Left lung (tissue), 14 donors: ENCODE measurements at places on chromosomes 4 and X. TPM values are rescaled to one million over a fixed set of nuclear protein-coding genes. Genes with fewer than 3 reads are reported as not detected.

DNA sequence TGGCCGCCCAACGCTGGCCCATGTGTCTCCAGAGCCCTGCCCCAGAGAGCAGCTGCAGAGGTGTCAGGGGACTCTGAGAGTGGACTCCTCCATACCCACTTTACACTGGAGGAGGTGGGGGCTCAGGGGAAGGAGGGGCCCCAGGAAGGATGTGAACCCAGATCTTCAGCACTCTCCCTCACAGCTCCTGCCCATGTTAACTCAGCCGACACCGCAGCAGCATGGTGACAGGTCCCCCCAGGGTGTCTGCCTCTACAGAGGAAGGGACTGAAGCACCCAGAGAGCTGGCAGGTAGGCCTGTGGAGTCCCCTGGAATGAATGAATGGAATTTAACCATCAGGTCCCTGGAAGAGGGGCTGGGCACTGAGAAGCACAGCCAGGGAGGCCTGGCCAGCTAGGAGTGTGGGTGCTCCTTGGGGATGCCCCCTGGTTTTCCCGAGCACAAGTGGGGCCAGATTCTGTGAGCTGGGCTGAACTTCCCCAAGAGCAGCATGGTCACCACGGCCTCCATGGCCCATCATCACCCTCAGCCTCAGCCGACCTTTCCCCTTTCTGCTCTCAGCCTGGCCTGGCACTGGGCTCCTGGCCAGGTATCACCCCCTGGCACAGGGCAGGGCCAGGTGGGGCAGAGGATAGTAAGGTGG, 21.9 kb downstream of the SH3BP2 start:
- H3K4me1 ChIP-seq: peaks cover 19% of the 10 kb centered on the region
- H3K36me3 ChIP-seq: no peaks in the 10 kb centered on the region
- H3K4me3 ChIP-seq: no peak overlapping the region
- H3K27me3 ChIP-seq: no peaks in the 10 kb centered on the region

- no peak overlapping the region for H3K27ac ChIP-seq
- H3K36me3 ChIP-seq: peaks cover 18% of the 10 kb centered on the region
These were observed 80.9 kb downstream of the FAM114A1 start for GRCh38 chr4:38948551-38948950.

DNA sequence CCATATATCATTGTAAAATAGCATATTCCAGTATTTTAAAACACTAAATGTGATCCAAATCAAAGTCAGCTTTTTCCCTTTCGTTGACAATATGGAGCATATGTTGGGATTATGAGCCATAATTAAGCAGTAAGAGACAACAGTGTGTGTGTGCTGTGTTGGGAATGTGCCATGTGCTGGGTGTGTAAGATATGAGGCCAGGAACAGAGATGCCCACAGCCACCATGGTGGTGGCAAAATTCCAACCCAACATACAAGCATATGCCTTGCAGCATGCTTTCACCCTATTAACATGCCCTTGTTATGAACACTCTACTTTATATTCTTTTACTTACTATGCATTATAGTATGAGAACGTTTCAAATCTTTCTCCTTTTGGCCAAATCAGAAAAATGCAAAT, 1560.4 kb upstream of the TENM3 start:
- no peak overlapping the region for H3K27ac ChIP-seq
- DNase-seq: no peak
- no peaks in the 10 kb centered on the region for H3K4me1 ChIP-seq
- no peak overlapping the region for H3K4me3 ChIP-seq
- H3K27me3 ChIP-seq: no peaks in the 10 kb centered on the region

- H3K27ac ChIP-seq: no peak overlapping the region
- no peak overlapping the region for H3K4me3 ChIP-seq
- no peaks in the 10 kb centered on the region for H3K27me3 ChIP-seq
- peaks cover 24% of the 10 kb centered on the region for H3K4me1 ChIP-seq
- no peak for DNase-seq
These were observed 10.2 kb downstream of the GASK1B start for GRCh38 chr4:158162631-158163030.

- H3K36me3 ChIP-seq: no peaks in the 10 kb centered on the region
- no peaks in the 10 kb centered on the region for H3K4me1 ChIP-seq
- no peak for DNase-seq
- no peak overlapping the region for H3K4me3 ChIP-seq
These were observed 389.9 kb upstream of the ANXA10 start for GRCh38 chr4:167702391-167702790.

DNA sequence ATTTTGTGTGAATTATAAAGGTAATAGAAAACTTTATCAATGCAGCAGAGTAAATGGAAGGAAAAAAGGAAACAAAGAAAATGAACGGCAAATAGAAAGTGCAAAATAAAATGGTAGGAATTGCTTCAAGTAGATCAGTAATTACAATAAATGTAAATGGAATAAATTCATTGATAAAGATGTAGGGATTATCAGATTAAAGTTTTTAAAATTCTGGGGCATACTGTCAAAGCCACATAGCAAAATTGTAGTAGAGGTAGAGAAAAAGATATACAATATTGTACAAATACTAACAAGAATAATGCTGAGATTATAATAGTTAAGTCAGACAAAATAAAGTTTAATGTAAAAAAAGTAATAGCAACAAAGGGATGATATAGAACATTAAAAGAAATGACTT, 94.7 kb downstream of the SMIM20 start:
- H3K4me3 ChIP-seq: no peak overlapping the region
- no peak overlapping the region for H3K27ac ChIP-seq
- no peak for DNase-seq
- H3K4me1 ChIP-seq: no peaks in the 10 kb centered on the region
- no peaks in the 10 kb centered on the region for H3K27me3 ChIP-seq
- H3K36me3 ChIP-seq: no peaks in the 10 kb centered on the region

DNA sequence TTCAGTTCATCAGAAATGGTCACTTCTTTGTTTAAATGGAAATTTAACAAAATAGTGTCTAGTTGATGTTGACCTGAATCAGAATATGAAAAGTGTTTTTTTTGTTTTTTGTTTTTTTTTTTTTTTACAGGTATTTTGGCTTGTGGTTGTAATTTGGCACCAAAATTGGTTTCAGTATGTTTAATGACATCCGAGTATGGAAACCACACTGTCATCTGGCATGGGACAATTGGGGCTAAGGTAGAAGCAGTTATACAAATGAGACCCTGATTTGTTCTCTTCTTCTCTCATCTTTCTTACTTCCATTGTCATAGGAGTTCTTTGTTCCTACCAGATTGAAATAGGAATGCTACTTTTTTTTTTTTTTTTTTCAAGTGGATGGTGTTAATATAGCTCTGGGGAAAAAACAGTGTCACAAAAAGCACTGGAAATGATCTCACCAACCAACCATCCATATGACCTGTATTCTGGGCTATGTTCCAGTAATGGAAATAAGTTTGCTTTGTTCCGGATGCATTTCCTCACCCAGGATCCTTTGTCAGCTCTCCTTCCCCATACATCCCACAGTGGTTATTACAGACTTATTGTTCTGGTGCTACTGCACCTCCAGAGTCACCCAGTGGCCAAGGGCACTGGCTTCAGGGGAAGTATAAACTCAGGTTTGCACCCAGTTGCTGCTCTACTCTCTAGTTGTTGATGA, 95.8 kb downstream of the ATXN3L start:
- no peak overlapping the region for H3K4me3 ChIP-seq
- peaks cover 4% of the 10 kb centered on the region for H3K27me3 ChIP-seq
- no peak for DNase-seq
- no peaks in the 10 kb centered on the region for H3K4me1 ChIP-seq

DNA sequence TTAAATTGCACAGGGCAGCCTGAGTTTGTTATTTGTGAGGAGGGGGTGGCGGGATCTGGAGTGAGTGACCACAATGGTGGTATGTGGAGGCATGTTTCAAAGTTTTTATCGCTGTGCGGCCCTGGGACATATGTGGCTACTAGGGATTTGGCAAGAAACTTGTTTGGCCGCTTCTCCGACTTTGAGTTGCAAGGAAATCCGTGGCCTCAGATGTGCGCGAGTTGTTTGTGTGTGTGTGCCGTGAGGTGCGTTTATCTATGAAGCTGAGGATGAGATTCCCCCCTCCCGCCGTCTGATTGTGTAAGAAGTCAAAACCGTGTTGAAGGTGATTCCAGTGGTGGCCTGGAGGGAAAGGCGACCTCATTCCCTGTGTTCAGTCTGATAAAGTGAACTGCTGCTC, 1.4 kb downstream of the JADE3 start:
- H3K4me3 ChIP-seq: peak overlapping the region; percentile 57
- peak; percentile 23 for DNase-seq
- H3K27me3 ChIP-seq: no peaks in the 10 kb centered on the region
- H3K36me3 ChIP-seq: no peaks in the 10 kb centered on the region

GRCh38 chr4:51895816-51896408, 53.0 kb downstream of the DCUN1D4 start:
- peak; percentile 39 for DNase-seq
- no peaks in the 10 kb centered on the region for H3K27me3 ChIP-seq
- peaks cover 19% of the 10 kb centered on the region for H3K36me3 ChIP-seq

DNA sequence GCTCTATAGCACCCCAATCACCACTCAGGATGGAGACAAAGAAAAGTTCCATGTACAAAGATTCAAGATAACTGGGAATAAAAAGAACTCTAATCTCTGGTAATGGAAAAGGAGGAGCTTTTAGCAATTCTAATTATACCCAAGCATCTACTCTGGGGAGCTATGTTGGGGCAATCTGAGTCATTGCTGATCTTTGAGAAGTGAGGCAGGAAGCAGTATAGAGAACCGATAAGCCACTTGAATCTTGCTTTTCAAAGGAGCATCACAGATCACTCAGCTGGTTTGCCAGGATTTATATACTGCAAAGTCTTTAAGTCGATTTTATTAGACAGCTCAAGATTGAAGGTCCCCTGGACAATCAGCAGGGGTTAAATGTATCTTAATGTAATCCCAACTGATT, 220.0 kb downstream of the ENOX2 start:
- no peaks in the 10 kb centered on the region for H3K4me1 ChIP-seq
- H3K27ac ChIP-seq: no peak overlapping the region
- H3K27me3 ChIP-seq: no peaks in the 10 kb centered on the region
- no peaks in the 10 kb centered on the region for H3K36me3 ChIP-seq
- no peak overlapping the region for H3K4me3 ChIP-seq
- DNase-seq: no peak

GRCh38 chrX:153320555-153321184, 897 bp downstream of the PNMA6F start:
- H3K27me3 ChIP-seq: peaks cover 13% of the 10 kb centered on the region
- no peak for DNase-seq
- no peaks in the 10 kb centered on the region for H3K36me3 ChIP-seq
- H3K27ac ChIP-seq: no peak overlapping the region
- no peak overlapping the region for H3K4me3 ChIP-seq

- no peaks in the 10 kb centered on the region for H3K4me1 ChIP-seq
- no peak overlapping the region for H3K27ac ChIP-seq
- no peak for DNase-seq
- no peaks in the 10 kb centered on the region for H3K27me3 ChIP-seq
- no peak overlapping the region for H3K4me3 ChIP-seq
These were observed 161.6 kb downstream of the PDGFRA start for GRCh38 chr4:54390670-54391069.

Gene TRAM1L1
- 3.3 TPM for total RNA-seq

Gene NLGN3
- 4.5 TPM for total RNA-seq

Gene XPNPEP2
- total RNA-seq: 2.6 TPM

Gene OPHN1
- 6.8 TPM for total RNA-seq

Gene SLITRK4
- total RNA-seq: 0.47 TPM
